Esophagus squamous epithelium (tissue), 5 donors: ENCODE measurements at places on chromosomes 7 and 10.

DNA sequence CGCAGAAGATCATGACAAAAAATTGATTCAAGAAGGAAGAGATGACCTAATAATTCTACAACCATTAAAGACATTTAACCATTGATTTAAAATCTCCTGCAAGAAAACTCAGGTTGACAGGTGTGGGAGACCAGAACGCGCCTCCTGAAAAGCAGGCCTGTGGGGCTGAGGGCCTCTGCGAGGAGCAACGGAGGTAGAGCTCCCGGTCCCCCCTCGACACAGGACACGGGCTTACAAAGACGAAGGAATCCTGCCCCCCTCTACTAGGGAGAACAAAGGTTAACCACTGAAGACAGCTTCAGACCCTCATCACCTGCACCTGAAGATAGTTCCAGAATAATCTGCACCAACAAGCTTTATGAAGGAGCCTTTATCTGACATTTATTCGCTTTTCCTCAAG, 55.9 kb upstream of the INPP5A start:
- no peak for DNase-seq

DNA sequence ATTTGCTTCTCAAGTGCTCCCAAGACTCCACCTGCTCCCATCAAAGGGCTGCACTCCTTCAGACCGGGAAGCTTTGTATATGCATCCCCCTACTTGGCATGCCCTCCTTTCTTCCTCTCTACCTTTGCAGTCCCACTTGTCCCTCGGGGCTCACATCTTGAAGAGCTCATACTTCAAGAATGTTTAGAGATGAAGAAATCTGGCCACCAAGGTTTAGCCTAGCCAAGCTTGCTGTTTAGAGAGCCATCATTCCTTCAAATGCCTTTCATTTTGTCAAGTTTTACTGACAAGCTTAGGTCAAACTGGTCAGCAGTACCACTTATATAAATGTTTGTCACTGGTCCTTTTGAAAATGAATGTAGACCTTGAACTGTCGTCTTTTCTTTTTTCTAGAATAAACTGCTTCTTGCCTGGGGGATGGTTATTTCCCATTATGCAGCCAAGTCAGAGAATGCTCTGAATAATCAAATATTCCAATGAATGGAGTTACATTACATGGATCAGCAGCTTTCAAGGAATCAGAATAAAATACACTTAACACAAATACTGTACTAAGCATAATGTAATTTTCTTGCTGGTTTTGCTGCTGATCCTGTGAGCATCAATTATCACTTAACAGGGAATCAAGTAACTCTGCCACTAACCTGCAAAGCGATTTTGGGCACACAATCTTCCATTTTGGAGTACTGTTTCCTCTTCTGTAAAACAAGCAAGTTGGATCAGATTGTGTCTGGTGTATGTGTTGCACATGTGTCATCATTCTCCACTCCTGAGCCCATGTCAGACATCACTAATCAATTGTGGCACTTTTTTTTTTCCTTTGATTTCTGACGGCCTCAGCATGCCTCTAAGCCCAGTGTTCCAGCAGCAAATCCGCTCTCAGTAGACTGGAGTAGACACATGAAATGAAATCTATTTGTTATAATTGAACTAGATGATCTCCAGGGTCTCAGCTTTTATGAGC, 357.9 kb downstream of the PTEN start:
- no peak for DNase-seq

GRCh38 chr10:53088961-53089360, 316.4 kb upstream of the MBL2 start:
- DNase-seq, result no peak

DNA sequence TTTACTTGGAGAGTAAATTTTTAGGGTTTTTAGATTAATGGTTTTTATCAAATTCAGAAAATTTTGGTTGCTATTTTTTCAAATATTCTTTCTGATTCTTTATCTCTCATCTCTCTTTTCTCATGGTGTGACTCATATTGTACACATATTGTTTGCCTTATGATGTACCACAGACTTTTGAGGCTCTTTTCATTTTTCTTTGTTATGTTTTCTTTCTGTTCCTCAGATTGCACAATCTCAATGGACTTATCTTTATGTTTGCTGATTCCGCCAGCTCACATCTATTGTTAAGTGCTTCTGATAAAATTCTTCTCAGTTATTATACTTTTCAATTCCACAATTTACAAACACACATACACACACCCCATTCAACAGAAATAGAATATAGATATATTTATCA, 168.2 kb upstream of the IGFBP3 start:
- DNase-seq, result no peak

DNA sequence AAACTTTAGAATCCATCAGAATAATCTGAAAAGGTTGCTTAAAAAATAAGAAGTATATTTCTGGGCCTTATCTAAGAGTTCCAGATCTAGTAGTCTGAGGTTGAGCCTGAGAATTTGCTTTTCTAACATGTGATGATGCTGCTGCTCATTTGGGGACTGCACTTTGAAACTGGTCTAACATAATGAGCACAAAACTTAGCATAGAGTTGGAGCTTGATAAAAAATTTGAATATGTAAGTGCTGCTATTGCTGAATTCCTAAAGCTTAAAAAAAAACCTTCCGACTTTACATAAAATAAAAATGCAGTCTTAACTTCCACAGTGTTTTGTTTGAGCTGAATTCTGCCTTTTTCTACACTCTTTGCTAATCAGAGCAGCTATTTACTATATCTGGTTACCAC, 48.8 kb downstream of the GLCCI1 start:
- DNase-seq, result no peak
